OCI-M1 (cell line): ENCODE measurements at places on chromosomes 5 and 9.

GRCh38 chr9:130198501-130199179 is 26.4 kb downstream of the NCS1 start:
- no peak for DNase-seq

DNA sequence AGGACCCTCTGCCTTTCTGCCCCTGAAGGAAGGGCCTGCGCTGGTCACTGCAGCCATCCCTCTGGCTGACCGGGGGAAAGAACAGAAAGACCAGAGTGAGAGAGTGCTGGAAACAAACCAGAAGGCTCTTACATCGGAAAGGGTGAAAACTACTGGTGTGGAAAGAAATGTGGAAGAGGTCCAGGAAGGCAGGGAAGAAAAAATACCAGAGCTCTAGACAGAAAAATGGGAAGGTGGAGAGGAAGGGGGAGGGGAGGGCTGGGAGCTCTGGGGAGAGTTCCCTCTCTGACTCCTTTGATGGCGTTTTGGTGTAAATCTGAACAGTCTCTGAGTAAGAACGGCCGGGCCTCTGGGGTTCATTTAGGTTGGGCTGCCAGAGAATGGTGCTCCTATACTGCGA is 47.7 kb downstream of the COL23A1 start:
- DNase-seq, result no peak

DNA sequence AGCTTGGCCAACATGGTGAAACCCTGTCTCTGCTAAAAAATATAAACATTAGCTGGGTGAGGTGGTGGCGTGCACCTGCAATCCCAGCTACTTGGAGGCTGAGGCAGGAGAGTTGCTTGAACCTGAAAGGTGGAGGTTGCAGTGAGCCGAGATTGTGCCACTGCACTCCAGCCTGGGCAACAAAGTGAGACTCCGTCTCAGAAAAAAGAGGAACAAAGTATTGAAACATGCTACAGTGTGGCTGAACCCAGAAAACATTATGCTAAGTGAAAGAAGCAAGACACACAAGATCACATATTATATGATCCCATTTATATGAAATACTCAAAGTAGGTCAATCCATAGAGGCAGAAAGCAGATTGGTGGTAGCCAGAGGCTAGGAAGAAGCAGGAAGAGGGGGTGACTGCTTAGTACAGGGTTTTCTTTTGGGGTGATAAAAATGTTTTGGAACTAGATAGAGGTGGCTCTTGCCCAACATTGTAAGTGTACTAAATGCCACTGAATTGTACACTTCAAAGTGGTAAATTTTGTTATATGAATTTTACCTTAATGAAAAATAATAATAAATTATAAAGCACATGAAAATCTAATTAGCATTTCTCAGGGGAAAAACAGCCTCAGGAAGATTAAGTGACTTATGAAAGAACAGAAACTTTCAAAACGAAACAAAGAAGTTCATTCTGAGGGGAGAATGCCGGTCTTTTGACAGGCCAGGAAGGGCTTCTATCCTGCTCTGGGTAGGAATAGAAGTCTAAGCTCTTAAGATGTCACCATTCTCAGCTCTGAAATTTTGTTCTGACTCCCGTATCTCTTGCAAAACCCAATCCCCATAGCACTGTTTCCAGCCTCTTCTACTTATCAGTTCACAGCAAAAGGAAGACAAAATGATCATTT is 161.1 kb upstream of the TBCA start:
- peak; percentile 78 for DNase-seq

DNA sequence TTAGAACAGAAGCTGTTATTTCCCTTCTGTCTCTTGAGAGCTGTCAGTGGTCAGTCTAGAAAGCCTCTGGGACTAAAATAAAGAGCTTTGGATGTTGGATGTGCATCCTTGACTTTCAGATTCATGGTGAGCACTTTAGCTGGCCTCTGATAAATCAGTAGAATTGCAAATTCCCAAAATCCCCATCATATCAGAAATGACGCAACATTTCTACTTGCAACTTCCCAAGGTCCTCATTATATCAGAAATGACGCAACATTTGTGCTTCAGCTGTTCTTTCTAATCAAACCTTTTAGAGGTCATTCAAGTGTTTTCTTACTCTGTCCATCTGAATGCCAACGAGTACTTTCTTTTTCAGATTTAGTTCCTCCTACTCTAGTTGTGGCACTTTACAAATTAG is 167.3 kb upstream of the MOCS2 start:
- peak; percentile 9 for DNase-seq

DNA sequence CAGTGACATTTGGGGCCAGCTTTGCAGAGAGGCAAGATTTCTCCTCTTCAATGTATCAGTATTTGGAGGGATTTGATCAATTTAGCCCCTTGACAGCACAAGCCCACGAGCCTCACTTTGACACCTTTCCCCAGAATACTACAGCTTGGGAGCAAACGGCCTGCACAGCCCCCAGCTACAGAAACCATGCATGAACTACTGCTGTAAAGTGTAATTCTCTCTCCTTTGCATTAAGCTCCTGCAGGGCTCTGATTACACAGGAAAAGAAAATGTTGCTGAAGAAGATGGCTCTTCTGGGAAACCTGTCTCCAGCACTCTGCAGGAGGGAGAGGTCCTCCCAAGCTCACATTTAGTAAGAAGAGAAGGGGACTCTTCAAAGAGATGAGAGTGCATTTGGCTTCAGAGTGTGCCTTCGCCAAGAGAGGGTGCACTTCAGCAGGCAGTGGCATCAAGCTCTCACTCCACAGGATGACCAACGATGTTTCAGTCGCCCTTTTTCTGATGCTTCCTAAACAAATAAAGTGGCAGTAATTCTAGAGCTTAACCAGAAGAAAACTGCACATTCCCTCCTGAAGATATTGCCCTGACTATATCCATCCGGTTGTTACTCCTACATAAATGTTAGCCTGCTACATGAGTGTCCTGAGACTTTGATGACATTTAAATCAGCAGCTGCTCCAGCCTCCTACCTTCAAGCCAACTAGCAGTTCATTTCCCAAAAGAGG is 272.2 kb downstream of the AUH start:
- peak; percentile 72 for DNase-seq

GRCh38 chr9:75505654-75506053 is 384.8 kb upstream of the PCSK5 start:
- DNase-seq, result peak; percentile 55
